ENCODE measurements at places on chromosomes 1 and 21.

DNA sequence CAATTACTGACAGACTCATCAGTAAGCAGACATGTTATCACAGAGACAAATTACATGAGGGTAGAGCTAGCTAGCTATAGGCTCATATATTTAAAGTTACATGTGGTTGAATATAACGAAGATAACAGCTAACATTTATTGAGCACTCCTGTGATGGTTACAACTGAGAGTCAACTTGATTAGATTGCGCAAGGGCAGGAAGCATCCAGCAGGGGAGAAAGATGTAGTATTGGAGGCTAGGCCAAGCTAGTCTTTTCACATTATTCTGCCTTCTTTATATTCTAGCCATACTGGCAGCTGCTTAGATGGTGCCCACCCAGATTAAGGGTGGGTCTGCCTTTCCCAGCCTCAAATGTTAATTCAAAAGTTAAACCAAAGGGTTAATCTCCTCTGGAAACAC, 37.1 kb downstream of the PIGK start:
- DNase-seq, result no peak

GRCh38 chr1:173392895-173393658, 84.1 kb upstream of the PRDX6 start:
- DNase-seq, result no peak

GRCh38 chr21:45333583-45334121, 46.0 kb upstream of the POFUT2 start:
- DNase-seq, result no peak

DNA sequence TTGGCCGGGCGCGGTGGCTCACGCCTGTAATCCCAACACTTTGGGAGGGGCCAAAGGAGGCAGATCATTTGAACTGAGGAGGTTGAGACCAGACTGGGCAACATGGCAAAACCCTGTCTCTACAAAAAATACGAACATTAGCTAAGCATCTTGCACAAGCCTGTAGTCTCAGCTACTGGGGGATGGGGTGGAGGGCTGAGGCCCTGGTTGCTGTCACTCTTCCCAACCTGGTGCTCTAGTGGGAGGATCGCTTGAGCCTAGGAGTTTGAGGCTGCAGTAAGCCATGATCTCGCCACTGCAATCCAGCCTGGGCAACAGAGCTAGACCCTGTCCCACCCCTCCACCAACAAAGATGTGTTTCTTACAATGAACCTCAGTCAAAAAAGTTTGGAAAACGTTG, 2.8 kb downstream of the PHGDH start:
- no peak for DNase-seq

GRCh38 chr1:234768171-234768568, 158.2 kb upstream of the IRF2BP2 start:
- DNase-seq, result no peak

DNA sequence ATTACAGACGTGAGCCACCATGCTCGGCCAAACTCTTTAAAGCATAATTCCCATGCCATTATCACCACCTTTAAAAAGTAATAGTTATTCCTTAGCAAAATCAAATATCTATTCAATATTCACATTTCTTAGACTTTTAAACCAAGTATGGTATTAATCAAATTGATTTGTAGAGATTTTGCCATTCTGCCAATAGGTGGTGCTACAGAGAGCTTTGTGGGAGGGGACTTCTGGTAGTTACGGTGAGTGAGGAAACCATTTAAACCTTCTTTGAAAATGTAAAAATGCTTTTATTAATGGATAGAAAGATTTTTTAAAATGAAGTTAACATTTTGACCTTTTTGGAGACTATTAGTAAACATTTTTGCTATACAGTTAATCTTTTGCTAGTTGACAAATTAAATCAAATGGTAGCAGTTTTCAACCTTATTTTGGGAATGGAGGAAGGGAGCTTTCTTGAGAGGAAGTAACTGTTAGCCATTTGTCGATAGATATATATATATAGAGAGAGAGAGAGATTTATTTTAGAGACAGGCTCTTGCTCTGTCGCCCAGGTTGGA, 19.3 kb downstream of the IARS2 start:
- no peak for DNase-seq

- no peak for DNase-seq
Measured at GRCh38 chr1:6391951-6392808, 1.4 kb downstream of the ACOT7 start.

GRCh38 chr1:81731989-81732388, 68.7 kb upstream of the ADGRL2 start:
- DNase-seq, result no peak

DNA sequence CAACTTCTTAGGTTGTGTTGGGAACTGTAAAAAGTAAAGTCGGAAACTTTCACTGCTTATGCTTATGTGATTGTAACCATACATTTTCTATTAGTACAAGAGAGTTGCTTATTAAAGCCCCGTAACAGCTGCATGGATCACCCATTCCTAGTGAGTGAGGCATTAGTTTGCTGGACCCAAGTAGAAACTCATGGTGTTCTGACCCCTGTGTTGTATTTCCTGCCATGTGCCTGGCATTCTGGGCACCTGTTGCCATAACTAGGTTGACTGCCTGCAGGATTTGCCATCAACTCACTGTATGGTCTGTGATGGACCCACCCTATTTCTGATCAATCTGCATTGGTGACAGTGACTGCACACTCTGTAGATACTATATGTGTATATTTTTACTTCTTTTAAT, 173.0 kb downstream of the PGBD5 start:
- no peak for DNase-seq

DNA sequence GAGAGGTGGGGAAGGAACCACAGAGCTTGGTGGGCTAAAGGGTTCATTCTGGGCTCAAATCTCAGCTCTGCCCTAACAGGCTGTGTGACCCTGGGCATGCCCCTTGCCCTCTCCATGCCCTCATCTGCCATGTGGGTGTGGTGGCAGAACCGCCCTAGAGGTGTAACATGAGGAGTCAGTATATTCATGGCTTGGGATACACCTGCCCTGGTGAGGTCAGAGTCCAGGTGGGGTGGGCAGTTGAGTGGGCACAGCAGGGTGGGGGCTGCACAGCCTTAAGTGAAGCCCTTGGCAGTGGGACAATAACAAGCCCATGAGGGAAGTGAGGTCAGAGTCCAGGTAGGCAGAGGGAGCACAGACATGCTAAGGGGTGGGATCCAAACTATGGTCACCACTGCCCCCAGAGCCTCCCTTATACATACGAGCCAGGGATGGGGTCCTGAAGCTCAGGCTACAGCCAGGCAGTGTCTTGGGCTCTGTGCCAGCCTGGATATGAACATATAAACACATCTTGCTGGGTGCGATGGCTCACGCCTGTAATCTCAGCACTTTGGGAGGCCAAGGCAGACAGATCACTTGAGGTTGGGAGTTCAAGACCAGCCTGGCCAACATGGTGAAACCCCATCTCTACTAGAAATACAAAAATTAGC, 59.0 kb upstream of the EFHD2 start:
- DNase-seq, result no peak

- no peak for DNase-seq
Measured at GRCh38 chr1:90580176-90580575, 136.9 kb downstream of the BARHL2 start.

- DNase-seq, result no peak
Measured at GRCh38 chr1:30475966-30476365, 247.4 kb downstream of the MATN1 start.

DNA sequence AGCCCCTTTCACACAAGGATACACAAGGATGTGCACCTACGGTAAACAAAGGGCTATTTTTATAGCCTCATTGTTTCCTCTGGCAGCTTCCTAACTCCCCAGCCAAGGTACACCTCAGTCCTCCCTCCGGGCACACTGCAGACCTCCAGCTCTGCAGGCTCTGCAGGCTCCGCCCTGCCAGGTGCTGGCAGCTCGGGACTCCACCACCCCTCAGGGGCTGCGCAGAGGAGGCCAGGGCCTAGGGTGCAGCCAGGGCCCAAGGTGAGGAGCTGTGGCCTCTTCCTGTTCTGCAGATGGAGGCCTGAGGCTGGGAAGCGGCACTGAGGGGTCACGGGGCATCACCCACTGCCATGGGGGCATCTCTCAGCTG, 19.8 kb upstream of the CLSTN1 start:
- DNase-seq, result no peak

DNA sequence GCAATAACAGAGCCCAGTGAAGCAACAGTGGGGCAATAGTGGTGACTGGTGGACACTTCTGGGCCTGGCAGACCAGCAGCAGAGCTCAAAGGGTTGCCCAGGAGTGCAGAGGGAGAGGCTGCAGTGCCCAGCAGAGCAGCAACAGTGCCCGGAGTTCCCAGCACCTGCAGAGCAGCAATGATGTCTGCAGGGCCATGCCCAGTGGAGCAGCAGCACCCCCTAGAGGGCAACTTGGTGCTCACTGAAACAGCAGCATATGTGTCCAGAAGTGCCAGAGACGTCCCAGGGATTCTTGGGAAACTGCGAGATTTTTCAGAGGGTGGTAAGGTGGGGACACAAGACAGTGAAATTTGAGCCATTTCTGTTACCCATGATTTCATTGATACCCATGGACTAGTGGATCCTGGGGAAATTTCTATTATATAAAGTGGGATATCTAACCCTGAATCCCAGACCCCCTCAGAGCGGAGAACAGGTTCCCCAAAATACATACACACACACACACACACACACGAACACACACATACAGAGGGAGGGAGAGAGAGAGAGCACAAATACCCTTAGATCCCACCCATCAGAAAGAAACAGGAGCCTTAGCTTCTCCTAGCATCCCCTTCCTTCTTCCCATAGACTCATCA, 156.9 kb upstream of the GJB5 start:
- peak; percentile 33 for DNase-seq

- DNase-seq, result no peak
Measured at GRCh38 chr1:20224546-20224945, 38.2 kb upstream of the PLA2G2C start.

- DNase-seq, result no peak
Measured at GRCh38 chr1:228208831-228209551, 1.1 kb downstream of the OBSCN start.

DNA sequence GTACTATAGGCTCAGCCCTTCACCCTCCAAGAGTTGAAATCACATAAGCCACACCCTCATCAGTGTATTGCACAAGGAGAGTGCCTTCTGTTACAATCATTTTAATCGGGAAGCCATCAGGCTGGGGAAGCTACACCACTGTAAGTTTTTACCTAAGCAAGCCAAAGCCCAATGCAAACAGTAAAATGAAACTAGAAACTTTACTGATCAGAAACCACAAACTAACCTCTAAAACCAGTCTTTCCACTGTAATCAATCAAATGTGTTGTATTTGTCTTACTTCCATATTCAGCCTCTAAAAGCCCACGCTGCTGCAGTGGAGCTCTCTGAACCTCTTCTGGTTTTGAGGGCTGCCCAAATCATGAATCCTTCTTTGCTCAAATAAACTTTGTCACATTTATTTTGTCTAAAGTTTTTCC, 26.2 kb downstream of the CAPN8 start:
- DNase-seq, result no peak

GRCh38 chr21:25408666-25409065, 198.6 kb downstream of the MRPL39 start:
- no peak for DNase-seq

Data from stimulated activated CD8-positive, alpha-beta memory T cell treated with anti-CD3 and anti-CD28 coated beads, Interleukin-7, amount 100 ng/mL, for 24 hours (primary cell).